ENCODE measurements at places on chromosomes 3 and 15.

- no peak for DNase-seq
Measured at GRCh38 chr15:36689012-36689321, 109.5 kb downstream of the CDIN1 start.

- DNase-seq: no peak
Measured at GRCh38 chr3:128935922-128936321, 56.5 kb downstream of the ACAD9 start.

DNA sequence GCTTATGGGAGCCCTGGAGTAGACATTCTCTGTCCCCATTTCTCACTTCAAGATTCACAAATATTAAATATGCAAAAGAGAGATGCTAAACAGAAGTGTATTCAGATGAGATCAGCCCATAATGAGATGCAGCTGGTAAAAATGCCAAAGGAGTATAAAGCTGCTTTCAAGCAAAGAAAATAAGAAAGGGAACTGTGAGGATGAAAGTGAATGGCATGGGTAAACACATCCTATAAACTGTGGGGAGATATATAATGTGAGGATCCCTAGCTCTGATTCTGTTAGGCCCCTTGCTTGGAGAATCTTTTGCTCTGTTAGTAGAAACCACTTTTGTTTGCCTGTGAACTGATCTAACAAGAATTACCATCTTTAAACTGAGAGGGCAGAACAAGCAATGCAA, 396.6 kb downstream of the SOX2 start:
- DNase-seq: no peak

DNA sequence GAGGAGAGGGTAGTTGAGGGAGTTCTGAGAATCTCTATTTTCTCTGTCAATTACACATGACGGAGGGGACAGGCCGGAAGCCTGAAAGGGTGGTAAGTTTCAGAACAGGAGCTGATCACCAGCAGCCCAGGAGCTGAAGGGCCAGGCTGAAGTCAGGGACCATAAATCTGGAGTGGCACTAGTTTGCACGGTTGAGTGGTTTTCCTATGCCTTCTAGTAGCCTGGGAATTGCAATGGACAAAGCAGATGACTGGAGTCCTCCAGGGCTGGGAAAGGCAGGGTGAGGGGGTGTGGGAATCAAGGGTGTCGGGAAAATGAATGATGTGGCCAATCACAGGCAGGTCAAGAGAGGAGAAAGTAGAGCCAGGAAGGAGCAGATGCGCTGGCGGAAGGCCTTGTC, 72.5 kb downstream of the MAGEF1 start:
- DNase-seq: no peak

DNA sequence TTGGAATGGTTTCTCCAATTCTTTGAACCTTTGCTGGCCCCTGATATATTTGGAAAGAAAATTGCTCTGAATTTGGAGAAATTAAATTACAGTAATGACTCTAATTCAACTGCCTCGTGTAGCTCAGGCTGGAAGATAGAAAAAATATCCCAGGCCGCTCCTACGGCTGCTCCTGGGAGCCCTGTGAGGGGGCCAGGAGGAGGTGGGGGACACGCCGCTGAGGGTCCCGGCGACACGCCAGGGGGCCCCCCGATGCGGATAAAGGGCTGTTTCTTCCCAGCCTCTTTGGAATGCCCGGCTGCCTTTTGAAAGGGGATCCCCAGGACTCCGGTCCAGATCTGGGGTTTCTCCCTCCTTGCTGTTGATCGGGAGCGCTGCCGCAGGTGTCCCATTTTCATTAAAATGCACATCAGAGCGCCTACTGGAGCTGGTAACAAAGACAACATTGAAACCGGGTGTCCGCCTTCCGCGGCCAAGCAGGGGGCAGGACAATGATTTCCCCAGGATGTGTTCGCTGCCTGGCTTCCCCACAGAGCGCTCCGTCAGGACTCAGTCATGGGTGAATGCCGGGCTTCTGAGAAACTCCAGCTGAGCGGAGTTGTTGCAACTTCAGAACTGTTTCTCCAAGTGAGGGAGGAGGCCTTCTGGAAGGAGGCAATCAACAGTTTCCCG, 200.1 kb upstream of the KBTBD8 start:
- DNase-seq: no peak

GRCh38 chr15:82750831-82751180, 41.1 kb upstream of the AP3B2 start:
- DNase-seq: no peak

DNA sequence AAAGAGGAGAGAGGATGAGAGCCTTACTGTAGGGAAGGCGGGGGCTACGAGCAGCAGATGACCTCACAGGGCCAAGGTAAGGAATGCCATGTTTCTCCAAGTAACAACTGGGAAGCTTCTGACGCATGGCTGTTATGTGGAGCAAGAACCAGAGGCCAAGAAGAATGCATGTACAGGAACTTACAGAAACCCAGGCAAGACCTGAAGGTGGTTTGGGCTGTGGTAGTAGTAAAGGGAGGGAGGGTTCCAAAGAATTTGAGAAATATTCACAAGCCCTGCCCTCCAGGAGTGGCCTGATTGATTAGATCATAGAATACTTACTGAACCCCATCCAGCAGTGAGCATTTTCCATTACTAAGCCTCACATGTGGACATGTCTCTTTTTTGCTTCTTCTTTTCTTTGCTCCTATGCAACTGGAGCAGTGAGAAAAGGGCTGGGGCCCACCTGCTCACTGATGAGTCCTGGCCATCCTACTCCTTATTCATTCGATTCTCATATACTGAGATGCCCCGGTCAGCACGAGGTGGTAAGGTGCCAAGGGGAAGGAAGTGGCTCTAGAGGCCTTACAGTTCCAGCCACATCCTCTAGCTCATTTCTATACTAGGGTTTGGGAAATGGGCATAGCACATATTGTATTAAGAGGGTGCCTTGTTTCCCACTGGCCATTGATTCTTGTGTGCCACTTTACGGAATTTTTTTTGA, 8.3 kb upstream of the SLC12A8 start:
- DNase-seq: no peak

DNA sequence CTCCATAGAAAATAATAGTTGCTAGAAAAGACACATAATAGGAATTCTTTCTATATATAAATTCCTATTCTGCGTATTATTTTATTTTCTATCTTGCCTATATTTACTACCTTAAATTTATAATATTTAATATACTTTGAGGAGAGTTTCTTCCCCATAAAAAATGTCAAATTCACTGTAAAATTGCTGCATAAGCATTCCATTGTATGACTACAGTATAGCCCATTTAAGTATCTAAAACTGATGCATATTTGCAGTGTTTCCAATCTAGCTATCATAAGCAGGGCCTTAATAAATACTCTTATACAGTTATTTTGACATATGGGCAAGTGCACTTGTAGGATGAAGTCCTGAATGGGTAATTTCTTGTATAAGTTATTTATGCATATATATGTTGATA, 1088.6 kb upstream of the EPHA6 start:
- DNase-seq: no peak

DNA sequence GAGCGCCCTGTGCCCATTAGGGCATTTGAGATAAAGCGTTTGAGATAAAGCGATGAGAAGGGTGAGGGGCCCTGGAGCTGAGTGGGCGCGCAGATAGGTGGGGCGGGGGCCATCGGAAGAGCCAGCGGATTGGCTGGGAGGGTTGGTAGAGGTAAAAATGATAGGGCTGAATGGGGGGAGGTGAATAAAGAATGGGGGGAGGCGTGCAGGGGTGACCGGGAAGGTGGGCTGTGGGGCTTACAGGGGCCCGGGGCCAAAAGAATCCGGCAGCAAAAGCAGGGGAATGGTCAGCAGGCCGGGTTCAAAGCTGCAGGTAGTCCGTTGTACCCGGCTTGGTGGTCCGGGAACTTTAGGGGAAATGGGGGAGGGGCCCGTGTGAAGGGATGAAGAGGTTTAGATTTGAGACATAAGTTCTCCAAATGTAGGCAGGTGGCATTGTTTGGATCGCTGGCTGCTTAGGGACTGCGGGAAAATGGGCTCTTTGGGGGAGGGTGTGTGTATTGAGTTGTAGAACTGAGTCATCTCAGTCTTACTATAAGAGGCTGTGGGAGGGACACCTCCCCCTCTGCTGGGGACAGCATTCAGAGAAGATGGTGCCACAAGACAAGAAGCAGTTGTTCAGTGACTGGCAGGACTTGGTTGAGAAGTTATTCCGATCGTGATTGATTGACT, 610 bp downstream of the ARID3B start:
- DNase-seq: peak; percentile 76

- peak; percentile 58 for DNase-seq
Measured at GRCh38 chr3:196968233-196969133, at the start of gene PIGZ. PIGZ (minus strand) TSS chr3:196968833; CDS start chr3:196952031, 16,802 bp downstream.

- DNase-seq: no peak
Measured at GRCh38 chr3:197465197-197465995, 90.4 kb downstream of the BDH1 start.

DNA sequence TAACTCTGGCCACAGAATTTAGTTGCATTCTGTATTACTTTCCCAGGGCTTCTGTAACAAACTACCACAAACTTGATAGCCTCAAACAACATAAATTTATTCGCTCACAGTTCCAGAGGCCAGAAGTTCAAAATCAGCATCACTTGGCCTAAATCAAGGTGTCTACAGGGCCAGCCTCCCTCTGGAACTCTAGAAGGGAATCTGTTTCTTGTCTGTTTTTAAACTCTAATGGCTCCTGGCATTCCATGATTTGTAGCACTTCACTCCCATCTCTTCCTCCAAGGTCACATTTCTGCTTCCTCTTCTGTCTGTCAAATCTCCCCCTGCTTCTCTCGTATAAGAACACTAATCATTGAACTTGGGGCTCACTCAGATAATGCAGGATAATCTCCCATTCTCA, 151.9 kb upstream of the ARPP21 start:
- no peak for DNase-seq

DNA sequence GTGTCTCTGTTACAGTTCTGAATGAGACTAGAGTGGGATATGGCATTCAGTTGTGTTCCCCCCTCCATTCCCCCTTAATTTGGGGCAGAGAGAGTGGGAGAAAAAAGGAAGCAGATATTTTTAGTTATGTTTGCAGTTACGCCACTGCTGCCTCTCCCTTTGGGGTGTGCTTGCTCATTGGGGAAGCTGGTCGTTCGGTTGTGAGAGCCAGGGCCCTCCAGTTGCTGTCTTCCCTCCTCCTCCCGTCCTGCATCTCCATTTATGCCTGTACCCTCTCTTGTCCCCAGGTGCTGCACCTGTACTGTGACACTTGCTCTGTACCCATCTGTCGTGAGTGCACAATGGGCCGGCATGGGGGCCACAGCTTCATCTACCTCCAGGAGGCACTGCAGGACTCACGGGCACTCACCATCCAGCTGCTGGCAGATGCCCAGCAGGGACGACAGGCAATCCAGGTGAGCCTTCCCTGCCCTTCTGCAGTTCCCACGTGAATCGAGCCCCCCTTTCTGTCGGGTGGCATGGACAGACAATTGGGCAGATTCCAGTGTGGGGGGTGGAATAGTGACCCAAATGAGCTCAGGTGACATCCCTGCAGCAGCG, 55.8 kb downstream of the TRIM71 start:
- no peak for DNase-seq

DNA sequence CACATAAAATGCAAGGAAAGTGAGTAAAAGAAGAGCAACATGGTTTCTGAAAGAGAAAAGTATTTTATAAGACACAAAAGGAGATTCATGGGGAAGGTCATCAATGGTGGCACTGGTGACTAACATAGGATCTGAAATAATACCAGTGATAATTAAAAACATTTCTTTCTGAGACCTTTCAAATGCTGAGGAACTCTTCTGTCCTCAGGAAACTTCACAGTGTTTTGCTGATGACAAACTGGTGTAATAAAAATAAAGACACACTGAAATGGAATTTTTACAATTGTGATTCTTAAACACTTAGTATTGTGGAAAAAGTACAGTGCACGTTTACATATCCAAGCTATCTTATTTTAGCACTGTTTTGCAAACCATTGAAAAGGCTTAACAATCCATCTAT, 80.4 kb upstream of the ZBTB20 start:
- DNase-seq: no peak

- no peak for DNase-seq
Measured at GRCh38 chr3:161413855-161414210, 42.5 kb upstream of the SPTSSB start.

DNA sequence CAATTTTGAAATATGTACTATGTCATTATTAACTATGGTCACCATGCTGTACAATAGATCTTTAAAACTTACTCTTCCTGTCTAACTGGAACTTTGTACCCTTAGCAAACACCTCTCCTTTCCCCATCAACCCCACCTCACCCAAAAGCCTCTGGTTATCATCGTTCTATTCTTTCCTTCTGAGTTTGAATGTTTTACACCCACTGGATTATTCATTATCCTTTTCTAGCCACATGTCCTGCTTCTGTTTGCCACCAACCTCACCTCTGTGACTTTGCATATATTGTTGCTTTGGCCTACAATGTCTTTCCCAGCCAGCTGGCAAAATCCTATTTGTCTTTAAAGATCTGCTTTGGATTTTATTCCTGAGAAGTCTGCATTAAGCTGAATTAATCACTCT, 102.6 kb upstream of the TSPAN3 start:
- DNase-seq: no peak

DNA sequence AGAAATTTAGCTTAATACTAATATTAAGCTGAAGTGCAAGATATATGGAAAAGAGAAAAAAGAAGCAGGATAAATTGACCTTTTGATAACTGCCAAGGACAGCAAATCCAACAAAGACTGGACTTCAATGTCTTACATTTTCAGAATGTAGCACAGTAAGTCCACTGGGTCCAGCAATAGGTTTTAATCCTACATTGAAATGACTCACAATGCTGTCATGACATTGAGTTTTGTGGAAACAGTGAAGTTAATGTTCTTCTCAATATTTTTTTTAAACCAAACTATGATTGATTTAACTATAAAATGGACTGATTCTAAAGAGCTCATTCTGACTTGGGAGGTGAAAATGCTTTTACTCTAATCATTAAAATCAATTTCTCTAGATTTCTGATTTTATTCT, 166.6 kb upstream of the ZNF717 start:
- no peak for DNase-seq

GRCh38 chr15:52523192-52523591, 5.5 kb downstream of the MYO5A start:
- DNase-seq: peak; percentile 80

- no peak for DNase-seq
Measured at GRCh38 chr3:124246376-124246775, 254.5 kb upstream of the ROPN1 start.

DNA sequence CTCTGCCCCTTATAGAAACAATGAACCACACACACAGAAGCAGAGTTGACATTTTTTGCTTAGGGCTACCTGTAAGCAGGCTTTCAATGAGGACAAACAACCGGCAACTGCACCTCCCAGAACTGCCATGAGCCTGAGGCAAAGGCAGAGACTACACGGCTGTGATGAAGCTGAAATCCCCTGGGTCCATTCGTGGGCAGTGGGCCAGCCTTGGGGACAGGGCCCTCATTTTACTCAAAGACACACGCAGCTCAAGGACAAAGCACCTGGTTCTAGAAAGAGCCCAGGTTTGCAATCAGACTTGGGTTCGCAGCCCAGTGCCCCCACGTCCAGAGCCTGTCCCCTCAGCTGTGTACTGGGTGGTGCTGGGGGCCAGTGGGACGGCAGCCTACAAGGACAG, 17.9 kb downstream of the FAM174B start:
- DNase-seq: no peak
